ENCODE measurements at places on chromosomes 1 and 21.

- peak; percentile 45 for DNase-seq
Measured at GRCh38 chr1:112501810-112502641, 6.7 kb upstream of the WNT2B start.

DNA sequence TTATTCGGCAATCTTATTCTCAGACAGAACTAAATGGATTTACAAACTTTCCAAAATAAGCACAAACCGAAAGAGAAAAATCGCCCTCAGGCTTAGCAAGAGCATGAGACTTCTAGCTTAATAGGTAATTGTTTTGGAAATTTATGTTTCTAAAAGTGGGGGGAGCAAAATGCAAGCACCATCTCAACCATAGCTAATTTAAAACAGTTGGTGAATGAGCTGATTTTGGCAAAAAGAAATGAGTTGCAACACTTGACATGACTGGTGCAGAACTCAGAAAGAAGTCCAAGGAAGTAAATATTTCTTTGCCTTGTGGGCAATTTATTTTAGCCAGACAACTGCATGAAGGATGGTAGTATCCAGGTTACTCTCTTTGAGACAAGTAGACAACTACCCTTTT is 71.5 kb upstream of the PTGFR start:
- DNase-seq: no peak

GRCh38 chr1:222663431-222663934 is 45.6 kb downstream of the MIA3 start:
- DNase-seq: no peak

DNA sequence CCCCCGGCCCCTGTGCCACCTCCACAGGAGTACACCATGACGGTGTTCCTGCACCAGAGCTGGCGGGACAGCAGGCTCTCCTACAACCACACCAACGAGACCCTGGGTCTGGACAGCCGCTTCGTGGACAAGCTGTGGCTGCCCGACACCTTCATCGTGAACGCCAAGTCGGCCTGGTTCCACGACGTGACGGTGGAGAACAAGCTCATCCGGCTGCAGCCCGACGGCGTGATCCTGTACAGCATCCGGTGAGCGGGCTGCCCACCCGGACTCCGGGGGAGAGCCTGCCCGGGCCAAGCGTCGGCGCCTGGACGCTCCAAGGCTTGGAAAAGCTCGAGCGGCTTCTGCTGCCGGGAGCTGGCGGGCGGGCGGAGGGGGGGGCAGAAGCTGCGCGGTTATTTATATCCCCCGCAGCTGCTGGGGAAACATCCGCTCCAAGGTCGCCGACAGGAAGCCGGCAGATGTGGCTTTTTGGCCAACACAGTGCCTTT is 6.4 kb downstream of the GABRD start:
- no peak for DNase-seq

GRCh38 chr1:20255666-20256065 is 35.0 kb upstream of the VWA5B1 start:
- DNase-seq: no peak

DNA sequence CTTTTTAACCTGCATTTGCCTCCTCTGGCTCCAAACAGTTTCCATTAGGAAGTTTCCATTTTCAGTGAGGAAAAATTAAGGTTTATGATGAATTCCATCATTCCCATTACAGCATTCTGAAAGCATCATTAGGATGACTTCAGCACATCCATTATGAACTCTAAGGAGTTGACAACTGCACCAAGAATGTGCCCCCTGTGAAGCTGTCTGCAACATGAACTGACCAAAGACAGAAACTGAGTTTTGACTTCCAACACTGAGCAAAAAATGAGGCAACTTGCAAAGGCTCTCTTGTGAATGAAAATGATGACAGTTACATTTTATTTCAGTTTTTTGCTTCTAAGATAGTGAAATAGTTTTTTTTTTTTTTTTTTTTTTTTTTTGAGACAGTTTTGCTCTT is 18.3 kb upstream of the KCNE1 start:
- DNase-seq: no peak

- no peak for DNase-seq
Measured at GRCh38 chr1:168568346-168568745, 8.1 kb upstream of the XCL1 start.

- no peak for DNase-seq
Measured at GRCh38 chr1:39646232-39647081, 7.0 kb upstream of the HEYL start.

- DNase-seq: no peak
Measured at GRCh38 chr1:173329726-173330125, 122.6 kb upstream of the TNFSF4 start.

DNA sequence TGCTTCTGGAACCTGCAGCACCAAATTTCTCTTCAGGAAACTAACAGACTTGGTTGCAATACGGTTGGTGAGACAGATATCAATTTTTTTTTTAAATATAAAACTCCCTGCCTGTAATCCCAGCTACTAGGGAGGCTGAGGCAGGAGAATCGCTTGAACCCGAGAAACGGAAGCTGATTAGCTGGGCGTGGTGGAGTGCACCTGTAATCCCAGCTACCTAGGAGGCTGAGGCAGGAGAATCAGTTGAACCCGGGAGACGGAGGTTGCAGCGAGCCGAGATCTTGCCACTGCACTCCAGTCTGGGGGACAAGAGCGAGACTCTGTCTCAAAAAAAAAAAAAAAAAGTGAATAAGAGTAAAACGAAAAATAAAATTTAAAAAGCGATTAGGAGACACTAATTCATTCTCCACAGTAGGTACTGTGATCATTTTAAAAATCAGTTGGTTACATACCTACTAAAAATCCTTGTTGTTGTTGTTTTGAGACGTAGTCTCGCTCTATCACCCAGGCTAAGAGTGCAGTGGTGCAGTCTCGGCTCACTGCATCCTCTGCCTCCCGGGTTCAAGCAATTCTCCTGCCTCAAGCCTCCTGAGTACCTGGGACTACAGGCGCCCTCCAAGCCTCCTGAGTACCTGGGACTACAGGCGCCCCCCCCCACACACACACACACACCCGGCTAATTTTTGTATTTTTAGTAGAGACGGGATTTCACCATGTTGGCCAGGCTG is 796 bp upstream of the RBM8A start:
- DNase-seq: no peak

GRCh38 chr1:221945669-221946068 is 203.8 kb upstream of the DUSP10 start:
- DNase-seq: no peak

GRCh38 chr1:61523893-61524605 is 200.9 kb downstream of the TM2D1 start:
- no peak for DNase-seq

- no peak for DNase-seq
Measured at GRCh38 chr1:227415115-227415790, 97.0 kb upstream of the CDC42BPA start.

DNA sequence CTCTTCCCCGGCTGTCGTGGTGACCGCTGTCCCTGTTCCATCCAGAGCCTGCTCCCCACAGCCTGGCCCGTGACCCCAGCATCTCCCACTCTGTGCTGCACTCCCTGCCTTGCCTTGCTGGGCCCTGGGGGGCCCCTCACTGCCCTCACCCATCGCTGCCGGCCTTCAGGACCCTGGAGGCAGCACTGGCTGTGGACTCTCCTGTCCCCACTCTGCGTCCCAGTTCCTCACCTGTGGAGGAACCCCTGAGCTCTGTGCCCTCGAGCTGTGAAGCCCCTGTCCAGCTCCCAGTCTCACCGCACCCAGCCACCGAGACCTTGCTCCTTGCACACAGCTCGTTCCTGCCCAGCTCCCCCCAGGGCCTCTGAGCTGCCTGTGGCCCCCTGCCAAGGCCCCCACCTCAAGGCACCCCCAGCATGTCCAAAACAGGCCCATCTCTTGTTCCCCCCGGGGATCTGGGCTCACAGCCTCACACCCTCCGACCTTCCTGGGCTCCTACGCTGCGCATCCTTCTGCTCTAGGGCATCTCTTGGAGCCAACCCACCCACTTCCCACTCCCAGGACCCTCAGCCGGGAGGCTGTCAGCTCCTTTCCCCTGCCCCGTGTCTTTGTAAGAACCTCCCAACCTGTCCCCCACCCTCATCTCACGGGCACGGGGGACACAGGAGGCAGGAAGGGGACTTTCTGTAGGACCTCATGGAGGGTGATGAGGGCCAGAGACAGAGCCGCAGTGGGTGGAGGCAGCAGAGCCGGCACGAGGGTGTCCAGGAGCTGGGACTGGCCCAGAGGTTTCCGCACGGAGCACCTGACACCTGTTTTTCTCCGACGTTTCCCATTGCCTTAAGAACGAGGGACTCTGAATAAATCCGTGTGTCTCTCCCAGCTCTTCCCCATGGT is 109.3 kb downstream of the WDR4 start:
- no peak for DNase-seq

Measured in NCI-H1105 (cell line).